IPS-NIHi11 (cell line): ENCODE measurements at places on chromosomes 4 and X.

- no peak for DNase-seq
These were observed 1386.6 kb downstream of the PCDH7 start for GRCh38 chr4:32106767-32107166.

GRCh38 chr4:176090115-176090514, 24.5 kb downstream of the WDR17 start:
- no peak for DNase-seq

DNA sequence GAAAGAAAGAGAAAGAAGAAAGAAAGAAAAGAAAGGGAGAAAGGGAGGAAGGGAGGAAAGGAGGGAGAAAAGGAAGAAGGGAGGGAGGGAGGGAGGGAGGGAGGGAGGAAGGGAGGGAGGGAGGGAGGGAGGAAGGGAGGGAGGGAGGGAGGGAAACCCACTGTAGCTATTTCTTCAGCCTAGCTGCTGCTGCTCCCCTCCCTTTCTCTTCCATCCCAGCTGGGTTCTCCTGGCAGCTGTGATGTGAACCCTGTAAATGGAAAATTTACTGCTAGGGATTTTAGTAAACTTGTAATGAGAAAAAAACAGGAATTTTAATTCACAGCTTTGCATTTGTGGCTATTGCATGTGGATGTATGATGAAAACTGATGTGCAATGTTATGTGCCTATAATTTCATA, 8.0 kb downstream of the NR0B1 start:
- DNase-seq = no peak

- DNase-seq = peak; percentile 66
These were observed 94.7 kb downstream of the SEL1L3 start for GRCh38 chr4:25767877-25768725.

DNA sequence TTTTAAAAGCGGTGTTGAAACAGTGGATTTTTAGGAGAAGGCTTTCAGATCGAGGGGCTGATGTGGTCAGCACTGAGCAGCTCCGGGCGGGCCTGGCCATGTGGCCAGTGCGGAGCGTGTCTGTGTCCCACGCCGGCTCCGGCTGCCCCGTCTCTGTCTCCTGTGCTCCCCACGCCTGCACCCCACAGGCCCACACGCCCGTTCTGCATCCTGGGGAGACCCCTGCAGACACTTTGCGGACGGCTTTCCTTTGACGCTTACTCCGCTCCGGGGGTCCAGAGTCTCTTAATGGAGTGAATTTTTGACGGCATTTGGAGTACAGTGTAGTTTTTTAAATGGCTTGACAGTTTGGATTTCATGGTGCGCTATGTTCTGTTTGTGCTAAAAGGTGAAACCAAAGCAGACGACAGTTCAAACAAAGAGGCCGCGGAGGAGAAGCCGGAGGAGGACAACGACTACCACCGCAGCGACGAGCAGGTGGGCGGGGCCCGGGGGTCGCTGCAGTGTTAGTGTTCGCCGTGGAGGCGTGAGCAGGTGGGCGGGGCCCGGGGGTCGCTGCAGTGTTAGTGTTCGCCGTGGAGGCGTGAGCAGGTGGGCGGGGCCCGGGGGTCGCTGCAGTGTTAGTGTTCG, 38.7 kb downstream of the PCGF3 start:
- no peak for DNase-seq

DNA sequence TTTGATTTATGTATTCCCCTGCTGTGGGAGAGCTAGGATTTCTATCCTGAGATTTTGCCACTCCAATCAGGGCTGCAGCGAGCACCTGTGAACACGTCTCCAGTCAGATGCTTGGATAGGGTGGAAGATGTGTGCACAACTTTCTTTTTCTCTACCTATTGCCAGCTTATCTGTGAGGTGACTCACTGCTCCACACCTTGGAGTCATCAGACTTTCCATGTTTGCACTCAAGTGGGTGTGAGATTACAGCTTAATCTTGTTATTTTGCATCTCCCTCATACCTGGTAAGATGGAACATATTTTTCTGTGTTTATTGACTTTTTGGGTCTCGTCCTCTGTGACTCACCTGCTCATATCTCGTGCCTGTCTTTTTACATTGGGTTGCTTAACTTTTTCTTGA, 32.2 kb downstream of the PSAPL1 start:
- no peak for DNase-seq

DNA sequence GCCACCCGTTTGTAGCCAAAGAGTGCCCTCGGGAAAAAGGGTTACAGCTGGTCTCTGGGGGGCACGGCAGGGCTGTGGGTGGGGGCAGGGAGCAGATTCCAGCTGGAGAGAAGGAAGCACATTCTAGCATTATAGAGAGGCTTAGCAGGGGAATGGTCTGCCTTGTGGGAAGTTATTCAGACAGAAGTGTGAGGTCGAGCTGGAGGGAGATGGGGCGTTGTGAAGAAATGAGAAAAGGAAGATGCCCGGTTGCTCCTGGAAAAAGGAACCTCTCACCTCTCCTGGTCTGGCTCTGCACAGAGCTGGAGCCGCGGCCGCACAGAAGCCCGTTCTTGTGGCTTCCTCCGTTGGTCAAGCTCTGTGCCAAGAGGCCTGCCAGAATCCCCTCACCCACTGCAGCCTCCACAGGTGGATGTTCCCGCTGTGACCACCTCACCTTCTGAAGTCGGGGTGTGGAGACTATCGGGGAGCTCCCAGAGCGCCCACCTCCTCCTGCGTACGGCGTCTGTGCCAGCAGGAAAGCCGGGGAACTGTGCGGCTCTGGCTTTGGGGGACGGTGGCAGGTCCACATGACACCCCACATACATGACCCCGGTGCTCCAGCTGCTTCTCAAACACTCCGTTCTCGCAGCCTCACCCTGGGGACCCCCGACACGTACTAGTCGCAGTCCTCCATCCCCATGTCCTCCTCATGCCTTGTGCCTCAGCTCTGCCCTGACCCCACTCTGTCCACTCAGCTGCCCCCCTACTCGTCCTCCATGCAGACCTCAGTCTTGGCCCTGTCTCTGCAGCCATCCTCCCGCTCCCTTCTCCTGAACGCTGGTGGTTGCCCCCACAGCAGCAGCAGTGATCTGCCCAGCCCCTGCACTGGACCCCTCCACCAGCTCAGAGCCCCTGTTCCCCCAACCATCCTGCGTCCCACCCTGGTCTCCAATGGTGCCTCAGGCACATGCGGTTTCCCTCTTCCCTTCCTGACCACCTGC, 52.2 kb upstream of the HGFAC start:
- peak; percentile 16 for DNase-seq

DNA sequence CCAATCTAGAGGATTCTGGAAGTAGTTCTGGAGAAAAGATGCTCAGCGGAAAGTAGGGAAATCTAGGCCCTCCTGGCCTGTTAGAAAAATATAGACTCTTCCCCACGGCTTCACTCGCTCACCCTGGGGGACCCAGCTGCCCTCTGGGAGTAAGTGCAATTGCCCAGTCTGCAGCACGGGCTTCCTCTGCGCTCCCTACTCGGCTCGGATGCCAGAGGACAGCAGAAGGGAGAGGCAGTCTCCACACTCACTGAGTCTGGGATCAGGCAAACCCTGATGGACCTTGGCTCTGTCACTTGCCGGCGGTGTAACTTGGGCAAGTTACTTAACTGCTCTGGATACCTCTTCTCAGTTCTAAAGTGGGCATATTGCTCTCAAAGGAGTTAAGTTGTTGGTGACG, 2.1 kb downstream of the SHISA3 start:
- no peak for DNase-seq

- DNase-seq = no peak
These were observed 74.3 kb upstream of the ANXA3 start for GRCh38 chr4:78477276-78477675.

DNA sequence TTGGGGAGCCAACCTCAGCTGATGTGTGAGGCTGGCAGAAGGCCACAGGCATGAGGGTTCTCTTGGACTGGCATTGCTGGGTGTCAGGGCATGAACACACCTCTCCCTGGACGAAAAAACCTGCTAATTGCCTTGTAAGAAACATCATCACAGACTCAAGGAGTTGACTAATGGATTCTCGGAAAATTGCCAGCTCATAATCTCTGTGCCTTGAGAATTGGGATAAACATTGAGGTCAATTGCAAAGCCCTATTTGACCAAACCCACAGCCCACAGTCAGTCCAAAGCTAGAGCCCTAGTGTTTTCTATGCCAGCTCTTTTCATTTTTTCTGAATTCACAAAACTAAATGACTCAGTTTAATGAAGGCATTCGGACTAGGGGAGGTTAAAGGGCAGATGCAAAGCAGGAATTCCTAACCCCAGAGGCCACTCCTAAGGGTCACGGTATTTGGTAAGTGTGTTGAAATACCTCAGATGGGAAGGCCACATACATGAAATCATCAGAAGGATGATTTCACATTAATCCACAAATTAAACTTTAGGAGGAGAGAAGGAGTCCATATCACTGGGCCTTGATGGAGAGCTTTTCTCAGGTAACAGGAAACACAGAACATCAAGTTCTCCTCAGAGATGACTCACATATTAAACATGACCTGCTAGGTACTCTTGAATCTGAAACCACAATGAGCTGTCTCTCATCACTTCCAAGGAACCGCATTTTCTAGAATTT, 39.0 kb upstream of the RASL11B start:
- no peak for DNase-seq

- DNase-seq = peak; percentile 42
These were observed 70.9 kb upstream of the UGT2B7 start for GRCh38 chr4:69025191-69025998.

- no peak for DNase-seq
These were observed 70.8 kb downstream of the SORCS2 start for GRCh38 chr4:7263166-7263565.
